ENCODE measurements at places on chromosomes 12 and 14.

GRCh38 chr14:29627137-29627536 is 300.5 kb downstream of the PRKD1 start:
- DNase-seq: peak; percentile 14

DNA sequence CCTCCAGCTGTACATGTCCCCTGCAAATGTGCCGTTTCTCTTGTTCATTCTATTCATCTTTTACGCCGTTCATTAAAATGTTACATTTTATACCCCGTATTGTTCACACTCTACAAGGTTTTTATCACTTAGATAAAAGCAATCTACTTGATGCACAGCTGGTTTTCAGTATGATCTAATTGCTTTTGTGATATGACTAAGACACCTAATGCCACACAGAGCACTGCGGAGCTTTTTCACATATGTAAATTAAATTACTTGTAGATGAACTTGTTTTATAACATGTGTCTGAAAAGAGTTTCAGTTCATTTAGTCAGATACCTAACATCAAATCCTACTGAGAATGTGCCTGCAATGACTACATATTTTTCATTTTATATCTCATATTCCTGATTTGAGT is 40.9 kb upstream of the RERGL start:
- DNase-seq: no peak

DNA sequence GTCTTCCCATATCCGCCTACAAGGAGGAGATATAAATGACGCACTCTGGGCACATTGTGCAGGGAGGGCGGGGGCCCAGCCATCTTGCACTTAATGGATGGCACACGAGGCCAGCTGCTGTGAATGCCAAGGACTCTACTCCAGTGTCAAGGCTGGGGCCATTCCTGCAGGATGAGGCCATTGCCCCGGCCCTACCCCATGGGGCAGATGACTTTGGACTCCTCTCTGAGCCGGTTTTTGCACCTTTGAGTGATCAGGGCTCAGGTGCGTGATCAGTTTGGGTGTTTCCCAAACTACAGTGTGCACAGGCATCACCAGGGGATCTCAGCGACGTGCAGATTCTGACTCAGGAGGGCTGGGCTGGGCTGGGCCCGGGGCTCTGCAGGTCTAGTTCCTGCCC is 16.1 kb downstream of the MMAB start:
- no peak for DNase-seq

DNA sequence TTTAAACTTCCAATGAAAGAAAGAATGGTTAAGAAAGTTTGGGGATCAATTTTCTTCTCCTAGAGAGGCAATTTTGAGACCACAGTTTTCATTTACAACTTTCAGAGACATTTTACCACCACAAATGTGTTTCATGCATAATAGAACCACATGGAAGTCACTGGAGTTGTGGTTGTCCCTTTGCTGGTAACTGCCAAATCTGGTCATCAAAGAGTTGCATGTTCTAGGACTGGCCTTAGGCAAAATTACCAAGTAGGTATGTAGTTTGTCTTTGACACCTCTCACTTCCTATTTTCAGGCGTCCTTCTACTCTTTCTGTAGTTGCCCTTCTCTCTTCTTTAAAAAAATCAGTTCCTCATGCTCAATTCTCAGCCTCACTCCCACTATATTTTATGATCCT is 54.3 kb upstream of the TMX1 start:
- no peak for DNase-seq

Data from astrocyte of the hippocampus (primary cell).